ENCODE measurements at places on chromosomes 16 and 17.

- DNase-seq, result no peak
These were observed 46.2 kb downstream of the MEOX1 start for GRCh38 chr17:43615330-43616028.

DNA sequence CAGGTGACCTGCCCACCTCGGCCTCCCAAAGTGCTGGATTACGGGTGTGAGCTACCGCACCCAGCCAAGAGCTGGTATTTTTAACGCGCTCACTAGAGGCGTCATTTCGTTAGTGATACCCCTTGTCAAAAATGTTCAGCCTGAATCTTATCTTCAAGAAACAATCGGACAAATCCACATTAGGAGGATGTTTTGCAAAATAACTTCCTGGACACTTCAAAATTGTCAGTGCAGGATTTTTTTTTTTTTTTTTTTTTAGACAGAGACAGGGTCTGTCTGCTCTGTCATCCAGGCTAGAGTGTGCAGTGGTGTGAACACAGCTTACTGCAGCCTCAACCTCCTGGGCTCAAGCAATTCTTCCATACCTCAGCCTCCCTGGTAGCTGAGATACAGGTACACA, 63.0 kb downstream of the RMI2 start:
- no peak for DNase-seq

DNA sequence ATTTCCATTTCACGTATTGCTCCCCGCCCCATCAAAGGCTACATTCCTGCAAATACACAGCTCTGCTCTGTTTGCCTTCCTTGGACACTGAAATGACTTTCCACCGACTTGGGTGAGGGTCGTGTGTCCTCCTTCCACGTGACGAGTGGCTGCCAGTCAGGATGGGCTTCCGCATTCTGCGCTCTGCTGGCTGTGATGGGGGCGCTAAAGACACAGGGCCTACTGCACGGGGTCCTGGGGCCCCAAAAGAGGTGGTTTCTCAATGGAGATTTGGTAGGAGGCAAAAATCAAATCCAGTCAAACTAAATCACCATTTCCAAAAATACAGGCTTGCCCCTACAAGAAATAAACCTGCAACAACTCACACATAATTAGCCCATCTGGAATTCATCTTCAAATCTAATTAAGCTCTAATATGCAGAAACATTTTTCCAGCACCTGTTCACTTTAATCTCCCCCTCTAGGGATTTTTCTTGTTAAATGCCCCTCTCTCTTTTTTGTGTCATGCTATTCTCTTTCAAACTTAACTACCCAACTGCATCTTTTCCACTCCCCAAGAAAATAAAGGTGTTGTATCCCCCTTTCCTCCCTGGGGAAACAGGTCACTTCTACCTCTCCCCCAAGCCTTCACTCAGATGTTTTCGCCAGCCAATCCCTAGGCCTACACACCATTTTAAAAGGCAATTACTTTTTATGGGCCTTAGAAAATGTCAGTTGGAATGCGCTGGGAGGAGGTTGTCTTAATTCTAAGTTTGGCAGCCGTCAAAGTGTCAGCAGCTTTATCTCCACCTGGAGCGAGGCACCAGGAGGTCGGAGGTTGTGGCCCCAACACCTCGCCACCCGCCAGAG, 21.9 kb upstream of the FAAP100 start:
- DNase-seq, result no peak

- DNase-seq, result no peak
These were observed 19.9 kb downstream of the RANBP10 start for GRCh38 chr16:67786491-67786890.

DNA sequence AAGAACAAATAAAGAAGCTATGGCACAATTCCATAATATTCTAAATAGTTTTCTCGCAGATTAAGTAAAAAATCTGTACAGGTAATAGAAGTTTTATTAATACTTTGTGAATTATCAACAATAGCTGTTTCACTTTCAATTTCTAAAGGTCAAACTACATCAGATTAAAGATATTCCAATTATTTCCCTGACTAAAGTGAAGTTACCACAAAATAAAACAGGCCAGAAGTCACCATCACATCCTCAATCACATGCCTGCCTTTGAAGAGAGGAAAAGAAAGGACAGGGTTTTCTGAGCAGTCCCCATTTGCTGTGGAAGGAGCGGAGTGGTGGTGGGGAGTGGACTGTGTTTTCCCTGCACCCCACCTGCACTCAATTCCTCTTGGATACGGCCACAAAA, 11.1 kb downstream of the ITFG1 start:
- no peak for DNase-seq

- DNase-seq, result no peak
These were observed 87.6 kb downstream of the XYLT1 start for GRCh38 chr16:17382949-17383863.

- peak; percentile 55 for DNase-seq
These were observed 5.7 kb downstream of the GGA2 start for GRCh38 chr16:23504453-23505179.

DNA sequence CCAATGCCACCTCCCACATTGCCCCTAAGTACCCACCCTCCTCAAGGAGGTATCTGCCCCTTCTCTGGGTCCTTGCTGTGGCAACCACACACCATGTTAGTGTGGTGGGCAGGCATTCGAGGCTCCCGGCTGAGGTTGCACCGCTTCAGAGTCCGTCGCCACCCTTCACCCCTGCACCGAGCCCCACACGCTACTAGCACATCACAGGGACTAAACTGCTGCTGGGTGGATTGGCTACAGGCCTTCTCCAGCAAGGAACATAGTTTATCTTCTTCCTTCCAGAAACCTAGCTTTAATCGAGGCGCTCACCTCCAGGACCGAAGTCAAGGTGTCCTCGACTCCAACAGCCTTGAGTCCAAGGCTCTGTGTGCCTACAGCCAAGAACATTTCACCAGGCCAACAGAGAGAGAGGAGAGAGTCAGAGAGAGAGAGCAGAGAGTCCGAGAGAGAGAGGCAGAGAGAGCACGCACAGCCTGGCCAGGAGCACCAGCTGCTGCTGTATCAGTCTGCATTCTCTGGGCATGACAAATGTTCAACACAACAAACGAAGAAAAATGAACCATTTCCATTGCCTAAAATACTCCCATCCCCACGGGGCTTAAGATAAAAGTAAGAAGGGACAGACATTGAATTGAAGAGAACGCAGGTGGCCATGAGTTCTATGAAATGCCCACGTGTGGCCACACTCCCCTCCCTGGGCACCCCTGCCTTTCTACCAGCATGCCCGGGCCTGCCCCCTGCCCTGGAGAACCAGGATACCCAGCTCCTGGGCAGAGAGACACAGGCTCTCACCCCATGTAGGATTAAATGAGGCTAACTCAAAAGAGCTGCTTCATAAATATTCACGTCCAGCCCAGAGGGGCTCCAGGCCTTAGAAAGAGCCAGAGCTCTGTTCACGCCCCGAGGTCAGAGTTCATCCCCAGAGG, 94.9 kb downstream of the RBFOX3 start:
- DNase-seq, result no peak

DNA sequence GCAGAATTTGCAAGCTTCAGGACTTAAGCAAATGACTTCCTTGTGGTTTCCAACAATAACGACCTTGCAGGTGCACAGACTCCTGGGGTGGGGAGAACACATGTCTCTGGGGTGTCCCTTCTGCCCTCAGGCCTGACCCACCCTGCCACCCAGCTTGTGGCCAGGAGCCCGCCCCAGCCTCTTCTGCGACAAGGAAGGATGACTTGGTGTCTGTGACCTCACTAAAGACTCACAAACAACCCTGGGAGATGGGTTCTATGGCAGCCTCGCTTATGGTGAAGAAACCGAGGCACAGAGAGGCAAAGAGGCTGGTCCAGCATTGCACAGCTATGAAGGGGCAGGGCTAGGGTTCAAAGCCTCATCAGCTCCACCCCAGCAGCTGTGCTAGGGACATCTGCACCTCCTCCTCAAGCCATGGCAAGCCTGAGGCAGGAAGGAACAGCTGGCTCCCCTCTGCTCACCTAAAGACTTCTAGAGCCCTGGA, 2.6 kb downstream of the ATP2A3 start:
- no peak for DNase-seq

DNA sequence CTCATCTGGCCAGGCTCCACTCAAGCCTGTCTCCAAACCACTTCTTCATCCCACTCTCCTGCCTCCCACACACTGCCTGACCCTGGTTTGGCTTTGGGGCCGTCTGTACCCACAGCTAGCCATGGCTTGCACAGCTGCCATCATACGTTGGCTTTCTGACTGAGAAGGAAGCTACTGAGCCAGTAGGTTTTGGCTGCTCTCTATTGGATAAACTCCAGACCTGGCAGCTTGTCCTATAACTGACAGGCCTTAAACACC, 3.9 kb downstream of the MIF4GD start:
- no peak for DNase-seq

- peak; percentile 29 for DNase-seq
These were observed 120.0 kb downstream of the IRF8 start for GRCh38 chr16:86018941-86019340.

DNA sequence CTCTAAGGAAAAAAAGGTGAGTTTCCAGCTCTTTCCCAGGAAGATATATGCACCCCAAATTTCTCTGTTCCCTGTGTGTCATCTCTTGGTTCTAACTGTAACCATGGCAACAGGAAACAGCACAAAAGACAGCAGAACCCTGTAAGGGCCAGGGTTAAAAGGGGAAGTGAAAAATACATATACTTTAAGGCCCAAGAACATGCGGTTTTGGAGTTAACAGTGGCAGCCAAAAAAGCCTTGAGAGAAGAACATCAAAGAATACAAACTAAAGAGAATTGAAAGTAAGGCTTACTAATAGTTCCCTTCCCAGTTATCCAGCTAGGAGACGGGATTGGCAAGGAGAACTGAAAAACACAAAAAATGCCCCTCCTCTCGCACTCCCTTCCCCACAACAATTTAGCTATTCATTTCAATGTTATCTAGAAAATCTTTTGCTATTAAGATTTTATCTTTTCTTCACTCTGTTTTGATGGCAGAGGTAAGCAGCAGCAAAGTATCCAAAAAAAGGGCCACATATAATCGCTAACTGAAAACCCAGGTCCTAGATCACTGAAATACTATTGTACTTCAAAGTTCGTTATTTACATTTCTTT, 1.5 kb downstream of the SPOP start:
- DNase-seq, result no peak

- no peak for DNase-seq
These were observed 3.1 kb downstream of the PLCG2 start for GRCh38 chr16:81782236-81782635.

- peak; percentile 5 for DNase-seq
These were observed 19.4 kb upstream of the NKD1 start for GRCh38 chr16:50528820-50529219.

DNA sequence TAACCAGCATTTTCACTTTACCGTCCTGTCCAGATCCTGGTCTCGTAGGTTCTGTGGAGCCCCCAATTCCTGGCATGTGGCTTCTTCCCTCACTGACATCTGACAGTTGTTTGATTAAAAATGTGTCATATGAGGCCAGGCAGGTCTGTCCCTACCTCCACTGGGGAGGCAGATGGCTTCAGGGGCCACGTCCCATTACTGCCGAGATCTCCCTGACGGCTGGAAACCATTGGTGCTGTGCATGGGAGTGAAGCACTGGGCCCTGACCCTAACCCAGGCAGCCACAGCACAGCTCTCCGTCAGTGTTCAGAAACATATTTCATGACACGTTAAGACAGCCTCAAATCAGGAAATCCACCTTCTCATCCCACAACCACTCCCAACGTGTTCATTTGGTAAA, 77.5 kb downstream of the GNAO1 start:
- no peak for DNase-seq

DNA sequence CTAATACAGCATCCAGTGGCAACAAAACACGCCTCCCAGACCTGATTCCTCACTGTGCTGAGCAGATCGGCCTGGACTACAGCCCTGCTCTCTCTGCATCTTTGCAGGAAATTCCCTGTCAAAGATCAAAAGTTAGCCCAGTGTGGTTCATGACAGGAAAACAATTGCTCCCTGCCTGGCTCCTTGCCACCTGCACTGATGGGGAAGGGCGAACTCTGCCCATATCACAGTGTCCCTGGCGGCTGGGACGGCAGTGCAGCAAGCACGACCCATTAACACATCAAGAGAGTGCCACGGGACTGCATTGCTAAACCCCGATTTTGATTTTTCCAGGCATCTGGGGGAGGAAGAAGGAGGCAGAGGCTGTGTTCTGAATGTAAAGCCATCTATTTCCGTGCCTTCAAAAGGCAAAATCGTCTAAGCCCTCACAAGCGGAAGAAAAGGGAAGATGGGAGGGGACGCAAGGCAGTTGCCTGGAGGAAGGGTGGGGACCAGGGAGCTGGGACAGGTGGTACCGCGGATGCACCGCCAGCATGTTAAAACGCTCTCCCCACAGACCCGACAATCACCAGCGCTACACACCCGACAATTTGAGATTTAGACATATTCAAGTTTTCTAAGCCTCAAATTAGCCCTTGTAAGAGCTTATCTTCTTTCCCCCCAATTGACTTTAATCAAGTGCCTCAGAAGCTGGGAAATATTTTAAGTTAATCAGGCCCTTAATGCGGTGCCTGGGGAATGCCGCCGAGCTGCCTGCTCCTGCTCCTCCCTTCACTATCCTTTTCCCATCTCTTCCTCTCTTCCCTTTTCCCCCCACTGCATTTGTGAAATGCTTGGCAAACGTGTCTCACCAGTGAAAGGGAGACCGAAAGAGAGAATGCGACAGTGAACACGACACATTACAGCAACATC, 238.8 kb upstream of the CDH5 start:
- DNase-seq, result no peak

DNA sequence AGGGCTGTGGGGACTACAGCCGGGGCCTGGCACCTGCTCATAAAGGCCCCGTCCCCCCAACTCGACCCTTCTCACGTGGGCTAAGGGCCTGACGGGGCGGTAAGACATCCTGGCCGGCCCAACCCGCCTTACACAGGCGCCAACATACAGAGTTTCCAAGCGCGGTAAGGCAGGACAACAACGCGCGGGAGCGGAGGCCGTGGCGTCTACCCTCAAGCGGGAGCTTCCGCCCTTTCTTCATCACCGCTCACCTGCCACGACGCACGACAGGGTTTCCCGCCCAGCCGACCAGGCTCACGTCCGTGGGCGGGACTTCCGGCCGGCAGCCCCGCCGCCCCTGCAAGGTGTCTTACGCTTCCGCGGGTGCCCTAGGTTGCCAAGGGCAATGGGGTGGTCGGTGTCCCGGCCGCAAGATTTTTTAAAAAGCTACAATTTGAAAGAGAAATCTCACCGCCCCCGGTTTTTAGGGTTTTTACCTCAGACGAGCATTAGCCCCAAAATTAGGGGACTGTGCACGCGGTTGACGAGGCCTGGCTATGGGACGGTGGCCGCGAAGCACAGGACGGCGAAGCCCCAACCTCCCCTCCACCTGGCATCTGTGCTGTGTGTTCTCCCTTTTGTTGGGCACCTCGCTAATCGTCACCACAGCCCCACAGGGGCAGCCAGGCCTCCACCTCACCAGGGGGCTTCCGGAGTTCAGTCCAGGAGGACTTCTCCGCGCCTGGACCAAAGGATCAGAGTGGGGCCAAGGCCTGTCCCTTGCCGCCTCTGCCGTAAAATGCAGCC, at the start of gene TERB1:
TERB1 (minus strand) TSS at position 265 of the 786 bp plus-strand sequence. CDS start 4,786 bp downstream, outside the sequence.
- DNase-seq, result no peak

DNA sequence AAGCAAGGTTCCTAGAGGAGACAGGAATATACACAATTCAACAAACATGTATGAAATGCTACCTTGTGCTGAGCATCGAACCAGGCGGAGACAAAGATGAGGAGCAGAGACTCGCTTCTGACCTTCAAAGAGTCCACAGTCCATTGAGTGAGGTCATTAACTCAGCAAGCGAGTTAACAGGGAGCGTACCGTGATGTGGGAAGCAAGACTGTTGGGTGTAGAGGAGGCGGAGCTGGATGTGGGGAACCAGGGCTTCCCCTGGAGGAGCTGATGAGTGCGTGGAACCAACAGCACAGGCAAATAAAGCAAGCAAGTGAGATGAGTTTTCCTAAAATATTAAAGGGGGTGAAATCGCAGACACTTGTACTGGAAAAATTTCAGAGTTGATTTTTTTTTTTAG, 65.0 kb downstream of the NXN start:
- no peak for DNase-seq

Measured in ecto neural progenitor cell (in vitro differentiated cells).